Stimulated activated CD4-positive, alpha-beta T cell treated with anti-CD3 and anti-CD28 coated beads, Interleukin-4, amount 100 ng/mL, for 1 hour (primary cell): ENCODE measurements at places on chromosomes 13 and 19.
A peak's percentile ranks its signal among the peaks of the same experiment; 100 is the strongest.

- no peak for DNase-seq
Measured at GRCh38 chr19:31355665-31356289, 6.5 kb upstream of the TSHZ3 start.

DNA sequence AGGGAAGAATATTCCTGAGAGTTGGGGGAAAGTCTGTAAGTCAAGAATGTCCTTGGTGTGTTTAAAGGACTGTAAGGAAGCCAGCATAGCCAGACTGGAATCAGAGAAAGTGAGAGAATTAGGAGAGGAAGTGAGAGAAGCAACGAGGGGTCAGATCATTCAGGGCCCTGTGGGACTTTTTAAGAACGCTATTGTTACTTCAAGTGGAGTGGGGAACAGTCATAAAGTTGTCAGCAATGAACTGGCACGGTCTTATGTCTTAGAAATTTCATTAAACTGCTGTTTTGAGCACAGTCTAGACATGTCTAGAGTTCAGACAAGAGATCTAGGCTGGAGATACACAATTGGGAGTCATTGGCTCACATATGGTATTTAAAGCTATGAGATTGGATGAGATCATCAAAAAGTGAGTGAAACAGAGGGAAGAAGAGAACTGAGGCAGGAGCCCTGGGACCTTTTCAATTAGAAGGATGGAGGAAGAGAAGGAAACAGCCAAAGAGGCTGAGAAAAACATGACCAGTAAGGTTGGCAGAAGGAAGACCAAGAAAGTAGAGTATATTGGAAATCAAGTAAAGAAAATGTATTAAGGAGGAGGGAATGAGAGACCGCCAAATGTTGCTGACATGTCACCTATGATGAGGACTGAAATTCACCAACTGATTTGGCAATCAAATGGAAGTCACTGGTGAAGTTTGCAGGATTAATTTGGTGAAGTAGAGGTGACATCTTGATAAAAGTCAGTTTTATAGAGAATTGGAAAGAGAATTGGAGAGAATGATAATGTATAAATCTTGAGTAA, 263.5 kb downstream of the GPC5 start:
- no peak for DNase-seq

- no peak for DNase-seq
Measured at GRCh38 chr19:40466985-40467734, at the start of gene SPTBN4. Gene SPTBN4, plus strand, starts transcription at chr19:40467001. Its CDS starts 5,621 bp downstream, at chr19:40472622.

GRCh38 chr19:28468701-28469459, 744.1 kb downstream of the UQCRFS1 start:
- peak; percentile 25 for DNase-seq

- no peak for DNase-seq
Measured at GRCh38 chr19:55857974-55858373, 21.6 kb downstream of the NLRP4 start.

DNA sequence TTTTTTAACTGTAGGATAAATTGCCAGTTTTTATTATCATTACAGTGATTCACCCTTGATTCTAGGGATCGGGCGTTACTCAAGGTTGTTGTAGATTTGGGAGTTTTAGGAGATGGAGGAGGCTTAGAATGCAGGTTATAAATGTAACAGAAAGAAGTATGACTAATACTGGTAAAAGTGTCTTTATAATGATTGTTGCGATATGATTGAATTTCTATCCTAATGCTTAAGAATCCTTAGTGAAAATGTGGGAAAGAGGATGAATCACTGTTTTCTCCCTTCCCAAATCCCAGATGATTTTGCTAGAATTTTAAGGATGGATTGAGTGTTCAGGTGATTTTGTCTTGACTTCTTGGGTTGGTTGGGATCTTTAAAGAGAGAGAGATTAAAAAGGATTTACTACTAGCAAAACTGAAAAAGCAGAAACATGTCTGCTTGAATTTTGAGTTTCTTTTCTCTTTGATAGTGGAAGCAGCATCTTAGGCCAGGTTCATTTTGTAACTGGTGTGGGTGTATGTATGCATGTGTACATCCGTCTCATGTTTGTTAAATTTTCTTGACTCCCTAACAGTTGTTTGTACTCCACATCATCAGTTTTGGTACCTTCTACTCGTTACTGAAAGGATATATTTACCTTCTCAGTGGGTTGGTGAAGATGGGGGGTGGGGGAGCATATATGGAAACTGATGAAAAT, 25.9 kb downstream of the ARHGAP35 start:
- DNase-seq = no peak

DNA sequence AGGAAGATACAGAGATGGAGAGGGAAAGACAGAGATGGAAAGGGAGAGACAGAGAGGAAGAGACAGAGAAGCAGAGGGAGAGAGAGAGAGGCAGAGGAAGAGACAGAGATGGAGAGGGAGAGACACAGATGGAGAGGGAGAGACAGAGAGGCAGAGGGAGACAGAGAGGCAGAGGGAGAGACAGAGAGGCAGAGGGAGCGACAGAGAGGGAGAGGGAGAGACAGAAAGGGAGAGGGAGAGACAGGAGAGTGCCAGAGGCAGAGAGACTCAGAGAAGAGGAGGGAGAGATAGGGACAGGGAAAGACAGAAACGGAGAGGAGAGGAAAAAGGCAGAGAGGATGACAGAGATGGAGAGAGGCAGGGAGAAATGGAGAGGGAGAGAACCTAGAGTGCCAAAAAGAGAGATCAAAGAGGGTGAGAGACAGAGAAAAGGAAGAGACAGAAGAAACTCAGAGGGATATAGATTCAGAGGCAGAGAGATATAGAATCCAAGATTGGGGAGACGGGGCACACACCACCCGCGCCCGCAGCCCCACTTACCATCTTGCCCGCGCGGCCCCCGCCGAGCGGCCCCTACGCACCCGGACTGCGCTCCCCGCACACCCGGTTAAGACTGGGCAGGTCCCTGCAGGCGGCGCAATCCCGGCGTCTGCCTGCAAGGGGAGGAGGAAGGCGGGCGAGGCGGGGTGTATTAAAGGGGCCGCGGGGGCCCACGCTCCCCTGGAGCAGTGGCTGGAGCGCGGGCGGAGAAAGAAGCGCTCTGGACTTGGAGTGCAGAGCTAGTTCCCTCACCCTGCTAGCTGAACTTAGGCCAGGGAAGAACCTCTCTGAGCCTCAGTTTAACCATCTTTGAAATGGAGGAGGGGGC, 10.7 kb downstream of the TM6SF2 start:
- no peak for DNase-seq

DNA sequence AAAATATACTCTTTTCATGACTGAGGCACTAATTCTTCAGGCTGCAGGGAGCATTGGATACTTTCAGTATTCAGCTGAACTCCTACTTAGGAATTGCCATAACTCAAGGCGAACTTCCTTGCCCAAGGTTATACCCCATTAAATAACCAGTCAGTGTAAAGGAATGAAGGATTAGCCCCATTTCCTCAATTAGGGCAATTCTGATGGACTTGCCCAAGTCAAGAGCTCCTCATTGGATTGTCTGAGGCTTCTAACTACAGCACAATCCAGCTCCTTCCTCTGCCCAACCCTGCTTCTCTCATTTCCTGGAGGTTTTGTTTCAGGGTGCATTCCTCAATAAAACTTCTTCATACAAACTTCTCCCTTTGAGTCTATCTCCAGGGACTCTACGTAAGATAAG, 329.2 kb downstream of the LIG4 start:
- DNase-seq = no peak

DNA sequence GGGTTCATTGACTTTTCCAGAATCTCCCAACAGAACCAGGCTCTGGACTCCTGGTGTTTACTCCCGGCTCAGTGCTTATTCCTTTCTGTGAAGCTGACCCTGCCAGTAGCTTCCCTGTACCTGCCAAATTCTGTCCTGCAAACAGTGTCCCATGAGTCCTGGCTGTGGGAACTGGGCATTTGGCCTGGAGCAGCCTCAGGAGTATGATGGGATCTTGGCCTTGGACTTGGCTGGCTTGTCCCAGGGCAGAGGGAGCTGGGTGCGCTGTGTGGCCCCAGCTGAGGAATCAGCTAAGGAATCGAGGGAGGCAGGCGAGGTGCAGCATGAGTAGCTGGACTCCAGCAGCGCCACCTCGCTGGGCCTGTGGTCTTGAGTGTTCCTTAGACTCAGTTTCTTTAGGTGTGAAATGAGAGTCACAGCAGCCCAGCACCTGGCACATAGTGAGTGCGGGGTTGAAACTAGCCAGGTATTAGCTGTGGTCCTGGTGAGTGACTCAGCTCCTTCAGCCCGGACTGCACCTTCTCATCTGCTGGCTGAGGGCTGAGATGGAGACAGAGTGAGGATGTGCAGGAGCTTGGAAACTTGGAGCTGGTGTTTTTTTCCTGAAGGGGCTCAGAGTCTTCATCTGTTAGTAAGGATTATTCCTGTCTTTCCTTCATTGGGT, 10.4 kb downstream of the CLASRP start:
- DNase-seq = no peak

- DNase-seq = no peak
Measured at GRCh38 chr19:16199275-16199932, 1.7 kb downstream of the AP1M1 start.

- DNase-seq = no peak
Measured at GRCh38 chr19:18966307-18966706, 25.3 kb upstream of the HOMER3 start.

DNA sequence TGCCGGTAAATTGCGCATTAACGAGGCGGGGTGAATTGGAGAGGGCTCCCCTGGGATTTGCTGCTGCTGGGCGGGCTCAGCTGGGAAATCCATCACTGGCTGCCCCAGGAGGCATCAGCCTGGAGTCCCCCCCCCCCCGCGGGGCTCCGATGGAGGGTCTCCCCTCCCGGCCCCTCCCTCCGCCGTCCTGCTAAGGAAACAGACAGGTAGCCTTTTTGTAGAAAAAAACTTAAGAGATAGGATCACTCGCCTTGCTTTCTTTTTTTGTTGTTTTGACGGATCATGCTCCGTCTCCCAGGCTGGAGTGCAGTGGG, 6.8 kb downstream of the TLE6 start:
- DNase-seq = no peak

- no peak for DNase-seq
Measured at GRCh38 chr13:33918199-33918932, 100.4 kb downstream of the RFC3 start.

DNA sequence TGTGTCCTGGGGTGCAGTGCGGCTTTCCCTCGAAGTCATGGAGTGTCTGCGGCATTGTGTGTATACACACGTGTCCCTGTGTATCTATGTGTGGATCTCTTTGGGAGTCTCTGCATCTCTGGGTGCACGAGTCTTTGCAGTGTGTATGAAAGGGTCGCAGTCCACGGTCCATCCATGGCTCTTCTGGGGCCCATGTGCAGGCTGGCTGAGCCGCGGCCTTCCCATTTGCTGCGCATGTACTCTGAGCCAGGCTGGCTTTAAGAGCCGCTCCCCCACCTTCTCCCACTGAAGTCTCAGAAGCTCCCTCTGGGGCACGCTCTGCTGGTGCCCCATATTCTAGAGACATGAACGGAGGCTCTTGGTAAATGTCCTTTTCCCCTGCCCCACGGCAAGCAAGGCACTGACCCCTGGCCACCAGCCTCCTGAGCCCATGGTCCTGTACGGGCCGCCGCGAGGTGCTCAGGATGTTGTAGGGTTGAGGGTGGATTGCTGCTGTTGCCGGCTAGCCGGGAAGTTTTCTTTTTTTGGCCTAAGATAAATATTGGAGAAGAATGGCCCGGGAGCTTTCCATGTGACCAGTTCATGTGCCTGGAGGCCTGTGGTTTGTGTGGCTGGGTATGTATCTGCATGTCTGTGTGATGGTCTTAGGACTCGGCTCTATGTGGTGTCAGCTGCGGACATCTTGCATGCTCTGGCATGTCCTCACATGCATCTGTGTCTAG, 31.9 kb downstream of the PAK4 start:
- DNase-seq = no peak

DNA sequence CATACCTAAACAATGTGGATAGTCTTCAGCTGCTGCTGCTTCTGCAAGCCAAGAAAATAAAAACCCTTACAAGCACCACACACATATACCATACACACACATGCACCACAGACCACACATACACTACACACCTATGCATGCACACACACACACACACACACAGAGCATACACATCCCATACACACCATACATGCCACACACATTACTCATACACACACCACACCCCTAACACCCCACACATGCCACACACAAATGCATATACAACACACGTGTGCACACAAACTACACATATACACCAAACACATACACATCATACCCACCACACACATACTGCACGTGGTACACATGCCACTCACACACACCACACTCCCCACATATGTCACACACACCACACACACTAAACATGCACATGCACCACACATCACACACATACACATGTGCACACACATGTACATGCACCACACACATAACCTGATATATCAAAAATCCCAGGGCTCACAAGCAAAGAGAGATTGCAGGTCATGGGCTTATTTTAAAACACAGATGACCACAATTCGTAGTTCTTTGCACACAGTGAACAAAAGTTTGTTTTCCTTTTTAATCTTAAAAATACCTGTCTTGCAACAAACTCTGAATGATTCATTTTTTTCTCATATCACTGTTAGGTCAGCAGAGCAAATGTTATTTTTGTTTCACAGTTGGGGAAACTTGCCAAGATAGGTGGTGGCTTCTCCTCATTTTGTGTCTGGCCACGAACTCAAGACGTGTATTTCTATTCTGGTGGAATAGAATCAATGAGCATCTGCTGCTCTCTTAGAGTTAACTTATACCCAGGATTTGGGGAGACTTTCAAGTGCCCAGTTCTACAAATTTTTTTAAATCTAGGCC, 456.6 kb downstream of the FGF9 start:
- no peak for DNase-seq

DNA sequence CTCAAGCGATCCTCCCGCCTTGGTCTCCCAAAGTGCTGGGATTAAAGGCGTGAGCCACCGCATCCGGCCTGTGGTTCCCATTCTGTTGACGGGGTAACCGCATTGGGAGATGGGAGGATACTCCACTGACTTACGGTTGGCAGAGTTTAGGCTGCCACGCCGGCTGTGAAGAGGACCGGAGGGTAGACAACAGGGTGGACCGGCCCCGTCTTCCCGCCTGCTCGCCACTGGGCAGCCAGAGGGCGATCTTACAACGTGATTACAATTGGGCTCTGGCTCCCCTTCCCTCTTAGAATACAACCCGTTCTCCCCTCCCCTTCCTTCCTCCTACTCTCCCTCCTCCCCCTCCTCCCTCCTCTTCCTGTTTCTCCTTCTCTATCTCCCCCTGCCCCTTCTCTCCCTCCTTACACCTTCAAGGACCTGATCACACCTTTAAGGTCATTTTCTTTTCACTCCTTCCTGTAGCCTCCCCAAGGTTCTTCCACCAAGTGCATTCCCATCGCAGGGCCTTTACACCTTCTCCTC, 957 bp upstream of the CCDC194 start:
- peak; percentile 76 for DNase-seq

- no peak for DNase-seq
Measured at GRCh38 chr19:13120031-13120430, 2.0 kb downstream of the NACC1 start.
